GF-D8 (cell line): ENCODE measurements at places on chromosomes 12 and 14.

- no peak for DNase-seq
Measured at GRCh38 chr12:64098709-64099354, 123.3 kb downstream of the KICS2 start.

DNA sequence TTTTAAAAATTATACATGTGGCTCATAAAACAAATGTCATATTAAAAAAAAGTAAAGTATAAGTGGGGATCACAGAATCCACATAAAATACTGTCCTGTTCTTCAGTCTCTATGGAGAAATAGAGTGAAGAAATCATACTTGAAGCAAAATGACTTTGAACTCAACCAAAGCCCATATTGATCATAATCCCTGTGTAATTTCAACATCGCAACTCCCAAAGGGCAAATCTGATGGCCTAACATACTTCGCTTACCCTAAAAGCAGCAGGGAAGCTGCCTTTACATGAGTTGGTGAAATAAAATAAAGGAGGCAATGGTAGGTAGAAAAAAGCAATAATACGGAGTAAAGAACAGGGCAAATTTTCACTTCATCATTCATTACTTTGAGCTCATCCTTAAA lies 101.8 kb downstream of the CEP128 start:
- DNase-seq, result no peak

DNA sequence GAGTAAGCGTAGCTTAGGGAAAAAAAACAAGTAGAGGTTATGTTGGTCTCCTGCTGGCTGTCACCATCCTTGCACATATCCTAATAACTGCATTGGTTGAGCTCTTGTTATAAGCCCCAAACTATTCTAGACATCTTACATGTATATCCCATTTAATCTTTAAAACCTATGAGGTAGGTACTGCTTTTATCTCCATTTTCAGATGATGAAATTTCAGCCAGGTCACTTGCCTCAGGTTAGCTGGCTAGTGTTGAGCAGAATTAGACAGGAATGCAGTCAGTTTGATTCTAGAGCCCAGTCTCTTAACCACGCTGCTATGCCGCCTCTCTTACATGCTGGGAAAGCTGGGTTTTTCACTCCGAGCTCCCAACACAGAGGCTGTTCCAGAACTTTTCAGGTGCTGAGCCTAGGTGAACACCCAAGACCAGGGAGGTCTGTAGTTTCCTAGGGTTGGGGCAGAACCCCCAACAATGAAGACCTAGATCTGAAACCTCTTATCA lies 269.9 kb upstream of the RGS6 start:
- no peak for DNase-seq

- no peak for DNase-seq
Measured at GRCh38 chr12:117360222-117360550, 1.2 kb downstream of the NOS1 start.

DNA sequence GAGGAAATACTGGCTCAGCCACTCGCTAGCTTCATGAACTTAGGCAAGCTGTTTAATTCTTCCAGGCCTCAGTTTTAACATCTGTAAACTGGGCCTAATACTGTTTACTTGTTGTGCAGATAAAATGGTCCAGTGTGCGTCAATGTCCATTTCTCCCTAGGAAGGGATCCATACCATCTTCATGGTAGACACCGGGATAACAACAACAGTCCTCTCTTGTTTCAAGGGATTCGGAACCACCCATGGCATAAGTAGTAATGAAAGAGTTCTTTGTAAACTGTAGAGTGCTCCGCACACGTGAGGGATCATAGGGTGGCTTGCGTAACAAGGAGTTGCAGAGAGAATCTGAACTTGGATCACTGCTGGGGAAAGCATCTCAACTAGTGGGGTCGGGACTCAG lies 17.3 kb upstream of the CHGA start:
- DNase-seq, result no peak

GRCh38 chr12:64172143-64172970 lies 49.7 kb downstream of the KICS2 start:
- no peak for DNase-seq

DNA sequence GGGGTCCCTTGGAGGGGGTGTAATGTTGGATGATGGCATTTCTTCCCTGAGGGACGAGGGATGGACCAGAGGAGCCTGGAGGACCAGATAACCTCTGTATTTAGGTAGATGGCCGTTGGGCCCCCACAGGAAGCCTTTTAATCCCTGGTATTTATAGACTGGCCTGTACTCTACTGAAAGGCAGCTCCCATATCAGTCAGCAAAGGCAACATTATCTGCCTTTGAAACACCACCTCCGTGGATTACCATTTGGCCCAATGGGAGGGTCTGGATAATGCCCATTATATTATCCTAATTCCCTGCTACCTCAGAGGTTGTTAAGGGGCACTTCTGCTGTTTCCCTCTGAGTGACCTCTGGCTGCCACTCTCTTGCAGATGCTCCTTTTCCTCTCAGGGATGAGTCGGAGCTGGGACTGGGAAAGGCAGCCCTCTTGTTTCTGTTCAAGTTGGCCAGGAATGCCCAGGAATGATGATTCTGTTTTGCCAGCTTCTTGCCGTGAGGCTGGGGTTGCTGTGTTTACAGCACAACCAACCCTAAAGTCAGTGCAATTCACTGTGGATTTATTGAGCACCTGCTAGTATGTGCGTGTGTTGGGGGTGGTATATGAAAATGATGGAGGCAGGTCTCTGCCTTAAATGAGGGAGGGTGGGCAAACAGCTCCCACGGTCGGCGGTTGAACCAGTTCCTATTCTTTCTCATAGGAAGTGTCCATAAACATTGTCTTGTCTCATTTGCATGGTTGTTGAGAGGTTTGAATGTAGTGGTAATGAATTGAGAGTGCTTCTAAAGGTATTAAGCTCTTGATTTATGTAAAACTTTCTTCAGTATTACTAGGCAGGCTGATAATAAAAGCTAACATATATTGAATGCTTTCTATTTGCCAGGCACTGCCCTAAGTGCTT lies 18.1 kb downstream of the SUSD6 start:
- DNase-seq, result no peak

GRCh38 chr12:108238474-108238873 lies 100.6 kb downstream of the CMKLR1 start:
- no peak for DNase-seq

GRCh38 chr12:83641789-83642188 lies 955.1 kb downstream of the TMTC2 start:
- no peak for DNase-seq

GRCh38 chr14:72418806-72419205 lies 475.1 kb downstream of the DPF3 start:
- DNase-seq, result no peak

DNA sequence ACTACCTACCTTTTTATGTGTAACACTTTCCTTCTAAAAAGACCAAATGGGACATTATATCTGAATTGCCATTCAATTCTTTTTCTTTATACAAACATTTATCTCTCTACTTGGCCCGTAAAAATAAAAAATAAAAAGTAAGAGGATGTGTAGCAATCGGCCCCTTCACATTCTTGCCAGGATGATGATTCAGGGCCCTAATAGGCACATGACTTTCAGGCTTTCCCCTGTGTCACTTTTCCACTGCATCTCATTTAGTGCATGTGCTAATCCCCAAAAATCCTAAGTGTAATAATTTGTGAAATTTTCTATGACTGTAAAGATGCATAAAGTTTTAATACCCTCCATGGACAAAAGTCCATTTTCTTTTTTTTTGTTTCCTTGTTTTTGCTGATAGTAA lies 23.0 kb upstream of the ATP2B1 start:
- DNase-seq, result no peak

DNA sequence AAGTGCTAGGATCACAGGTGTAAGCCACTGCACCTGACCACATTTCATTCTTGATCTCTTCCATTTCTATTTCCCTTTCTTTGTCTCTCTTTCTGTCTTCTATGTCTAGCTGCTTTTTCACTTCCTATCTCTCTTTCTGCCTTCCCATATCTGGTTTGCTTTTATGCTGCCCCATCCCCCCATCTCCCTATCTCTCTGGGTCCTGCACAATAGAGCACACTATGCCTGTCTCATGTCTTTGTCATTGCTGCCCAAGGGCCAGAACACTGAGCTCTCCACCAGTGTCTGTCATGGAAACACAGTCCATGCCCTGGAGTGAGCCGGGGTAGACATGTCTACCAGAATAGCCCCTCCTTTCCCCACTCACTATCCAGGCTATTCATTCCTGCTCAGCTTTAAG lies 12.3 kb upstream of the RARG start:
- no peak for DNase-seq

DNA sequence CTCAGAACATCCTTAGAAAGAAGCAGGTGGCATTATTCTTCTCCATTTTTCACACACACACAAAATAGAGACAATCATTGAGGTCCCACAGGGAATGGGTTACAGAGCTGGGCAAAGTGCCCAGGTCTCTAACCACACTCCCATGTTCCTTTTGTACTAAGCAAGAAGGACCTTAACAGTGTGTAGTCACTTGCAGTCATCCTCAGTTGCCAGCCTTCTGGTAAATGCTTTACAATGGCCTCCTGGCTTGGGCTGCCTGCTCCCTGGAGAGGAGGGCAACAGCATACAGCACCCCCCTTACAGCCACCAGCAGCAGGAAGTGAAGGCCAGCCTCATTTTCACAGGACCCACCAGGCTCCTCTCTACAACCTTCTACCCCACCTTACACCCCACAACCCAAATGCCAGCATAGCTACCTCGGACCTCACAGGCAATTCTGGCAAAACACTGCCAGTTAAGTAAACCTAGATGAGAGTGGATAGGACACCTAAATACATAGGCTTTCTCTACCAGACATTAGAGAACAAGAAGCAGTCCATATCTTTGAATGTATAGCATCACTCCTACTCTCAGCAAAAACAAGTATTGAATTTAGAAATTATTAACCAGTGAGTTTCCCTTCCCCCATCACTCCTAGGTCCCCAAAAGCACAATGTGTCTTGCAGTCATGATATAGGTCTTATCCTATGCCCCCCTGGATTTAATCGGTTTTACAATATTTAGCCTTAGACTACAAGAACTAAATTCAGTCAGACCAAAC lies 88.1 kb downstream of the PPP2R5E start:
- DNase-seq, result no peak

GRCh38 chr14:81453166-81453766 lies 53.1 kb upstream of the STON2 start:
- no peak for DNase-seq

DNA sequence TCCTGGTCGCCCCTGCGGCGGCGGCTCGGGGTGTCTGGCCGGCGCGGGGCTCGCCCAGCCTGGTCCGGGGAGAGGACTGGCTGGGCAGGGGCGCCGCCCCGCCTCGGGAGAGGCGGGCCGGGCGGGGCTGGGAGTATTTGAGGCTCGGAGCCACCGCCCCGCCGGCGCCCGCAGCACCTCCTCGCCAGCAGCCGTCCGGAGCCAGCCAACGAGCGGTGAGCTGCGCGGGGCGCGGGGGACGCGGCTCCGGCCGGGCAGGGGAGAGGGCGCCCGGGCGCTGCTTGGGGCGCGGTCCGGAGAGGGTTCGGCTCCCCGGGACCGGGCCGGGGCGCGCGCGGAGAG lies at the start of gene LGALS3:
LGALS3 (plus strand) TSS at position 167 of the 342 bp plus-strand sequence. CDS start 8,122 bp downstream, outside the sequence.
- no peak for DNase-seq

- no peak for DNase-seq
Measured at GRCh38 chr12:120261951-120262851, 3.3 kb downstream of the PXN start.

DNA sequence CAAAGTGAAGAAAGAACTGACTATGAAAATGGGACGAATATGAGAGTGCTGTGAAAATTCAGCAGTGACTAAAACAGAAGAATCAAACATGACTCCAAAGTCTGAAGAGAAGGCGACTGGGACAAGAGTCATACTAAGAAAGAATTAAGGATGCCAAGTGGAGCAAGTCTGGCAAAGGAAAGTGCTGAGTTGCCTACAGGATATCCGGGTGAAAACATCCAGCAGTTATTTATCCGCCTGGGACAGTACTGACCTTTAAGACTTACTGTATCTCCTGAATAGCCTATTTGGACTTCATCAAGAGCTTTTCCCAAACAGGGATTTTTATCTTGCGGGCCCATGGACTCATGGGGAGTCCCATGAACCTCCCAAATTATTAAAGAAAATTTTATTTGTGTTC lies 41.1 kb downstream of the KICS2 start:
- no peak for DNase-seq
